ENCODE measurements at places on chromosomes 3 and 15.

DNA sequence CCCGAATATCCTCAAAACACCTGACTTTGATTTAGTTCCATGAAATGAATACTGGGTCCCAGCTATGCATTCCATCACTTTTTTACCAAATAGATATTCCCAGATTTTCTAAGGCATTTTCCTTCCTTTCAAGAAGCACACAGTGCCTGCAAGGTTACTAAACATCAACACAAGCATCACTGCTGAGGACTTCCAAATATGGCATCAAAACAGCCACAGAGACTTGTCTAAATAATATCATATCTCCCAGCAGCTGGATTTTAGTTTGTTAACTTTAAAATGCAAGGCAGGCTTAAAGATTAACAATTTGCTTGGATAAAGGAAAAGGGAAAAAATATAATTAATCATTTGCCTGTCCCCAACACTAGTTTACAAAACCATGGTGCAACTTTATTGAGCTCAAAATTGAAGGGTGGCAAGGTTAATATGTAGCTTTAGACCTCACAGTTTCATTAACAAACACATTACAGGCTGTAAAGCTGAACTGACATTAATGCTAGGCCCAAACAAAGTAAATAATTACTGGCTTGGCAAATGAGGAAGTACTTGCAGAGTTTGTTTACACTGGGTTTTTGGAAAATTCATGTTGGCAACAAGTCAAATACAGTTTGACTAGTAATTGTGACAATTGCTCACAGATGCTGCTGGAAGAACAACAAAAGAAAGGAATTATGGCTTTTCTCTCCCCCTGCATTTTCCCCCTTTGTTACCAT is 401.7 kb upstream of the CDIN1 start:
- DNase-seq: no peak

- no peak for DNase-seq
These were observed 2.4 kb downstream of the PLCL2 start for GRCh38 chr3:16887130-16887529.

- DNase-seq: no peak
These were observed 62.2 kb upstream of the MCF2L2 start for GRCh38 chr3:183490653-183491052.

GRCh38 chr15:25397100-25397499 is 41.7 kb downstream of the UBE3A start:
- DNase-seq: no peak

- DNase-seq: no peak
These were observed 279.0 kb upstream of the EPHA3 start for GRCh38 chr3:88828466-88828865.

- DNase-seq: no peak
These were observed 161.6 kb downstream of the GHSR start for GRCh38 chr3:172286548-172287148.

GRCh38 chr3:180306691-180307090 is 270.0 kb upstream of the PEX5L start:
- no peak for DNase-seq

DNA sequence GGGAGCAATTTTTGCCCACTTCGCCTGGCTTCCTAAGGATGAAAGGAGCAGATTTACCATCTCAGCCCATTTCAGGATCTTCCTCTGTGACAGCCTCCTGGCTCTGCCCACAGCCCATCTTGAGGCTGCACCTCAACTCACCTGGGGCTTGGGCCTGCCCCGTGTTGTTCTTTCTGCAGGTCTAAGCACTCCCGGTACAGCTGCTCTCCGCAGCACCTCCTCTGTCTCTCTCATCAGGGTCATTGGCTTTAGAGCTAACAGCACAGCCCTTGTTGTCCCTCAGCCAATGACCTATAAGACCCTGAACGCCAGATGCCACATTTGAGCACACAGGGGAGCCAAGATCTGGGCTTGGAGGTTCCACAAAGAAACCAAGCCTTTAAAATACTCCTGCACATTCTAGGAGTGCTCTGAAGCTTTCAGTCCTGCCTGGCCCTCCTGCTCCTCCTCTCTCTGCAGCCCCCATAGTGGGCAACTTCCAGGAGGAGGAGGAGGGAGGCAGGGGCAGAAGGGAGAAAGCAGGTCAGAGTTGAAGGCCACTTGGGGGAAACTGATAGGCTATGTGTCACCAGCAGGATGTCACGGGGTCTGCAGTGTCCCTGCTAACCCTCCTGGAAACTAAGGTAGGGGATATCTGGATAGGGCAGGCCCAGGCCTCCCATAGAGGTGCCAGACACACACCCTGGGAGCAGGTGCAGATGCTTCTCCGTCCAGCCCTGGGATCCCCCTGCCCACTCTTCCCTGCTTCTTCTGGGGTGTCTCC is 115.6 kb downstream of the ETFA start:
- DNase-seq: no peak
